ENCODE measurements at places on chromosomes 1 and 21. TPM values are rescaled to one million over a fixed set of nuclear protein-coding genes. Genes with fewer than 3 reads are reported as not detected.

- no peak for DNase-seq
These were observed 89.1 kb upstream of the ERRFI1 start for GRCh38 chr1:8115031-8115768.

- DNase-seq = peak; percentile 100
These were observed at the start of gene RBM15 for GRCh38 chr1:110338886-110339406. TSS of gene RBM15 (plus strand) at chr1:110339377. CDS start at chr1:110339406, 29 bp downstream.

WDR64 gene
- 0.04 TPM for total RNA-seq

DNA sequence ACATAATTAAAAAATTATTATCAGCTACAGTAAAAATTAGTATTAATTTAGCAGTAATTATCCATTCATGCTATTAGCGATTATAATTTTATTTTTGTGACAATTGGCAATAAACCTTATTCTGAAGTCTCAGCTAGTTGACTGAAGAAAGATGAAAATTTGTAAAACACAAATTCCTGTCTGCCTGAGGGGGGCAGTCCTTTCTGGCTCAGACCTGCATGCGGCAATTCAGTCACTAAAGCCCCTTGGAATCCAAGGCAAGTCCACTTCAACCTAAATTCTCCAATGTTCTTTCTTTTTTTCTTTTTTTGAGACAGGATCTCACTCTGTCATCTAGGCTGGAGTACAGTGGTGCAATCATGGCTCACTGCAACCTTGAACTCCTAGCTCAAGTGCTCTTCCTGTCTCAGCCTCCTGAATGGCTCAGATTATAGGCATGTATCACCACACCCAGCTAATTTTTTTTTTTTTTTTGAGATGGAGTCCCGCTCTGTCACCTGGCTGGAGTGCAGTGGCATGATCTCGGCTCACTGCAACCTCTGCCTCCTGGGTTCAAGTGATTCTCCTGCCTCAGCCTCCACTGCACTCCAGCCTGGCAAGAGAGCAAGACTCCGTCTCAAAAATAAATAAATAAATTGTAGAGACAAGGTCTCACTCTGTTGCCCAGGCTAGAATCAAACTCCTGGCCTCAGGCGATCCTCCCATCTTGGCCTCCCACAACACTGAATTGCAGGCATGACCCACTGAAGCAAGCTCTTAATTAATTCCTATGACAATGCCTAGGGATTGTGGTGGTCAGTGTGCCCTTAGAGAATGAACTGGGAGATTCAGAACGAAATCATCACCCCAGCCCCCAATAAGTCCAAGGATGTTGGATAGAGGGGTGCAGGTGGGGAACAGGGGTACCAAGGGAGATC is 24.2 kb upstream of the ITPKB start:
- no peak for DNase-seq

DNA sequence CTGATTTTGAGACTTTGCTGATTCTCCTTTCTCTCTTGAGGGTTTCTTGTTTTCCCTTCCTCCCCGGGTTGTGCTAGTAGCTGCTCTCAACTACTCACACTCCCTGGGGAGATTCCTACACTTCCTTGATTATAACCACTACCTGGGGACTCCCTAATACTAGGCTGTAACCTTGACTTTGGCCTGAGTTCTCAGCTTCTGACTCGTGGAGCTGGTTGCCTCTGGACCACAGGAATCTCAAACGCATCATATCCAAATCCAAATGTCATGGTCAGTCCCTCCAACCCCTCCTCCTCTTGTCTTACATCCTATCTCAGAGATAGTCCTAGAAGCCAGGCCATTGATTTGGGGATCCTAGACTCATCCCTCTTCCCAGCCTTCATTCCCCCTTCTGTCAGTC is 12.0 kb downstream of the MOV10 start:
- no peak for DNase-seq

DNA sequence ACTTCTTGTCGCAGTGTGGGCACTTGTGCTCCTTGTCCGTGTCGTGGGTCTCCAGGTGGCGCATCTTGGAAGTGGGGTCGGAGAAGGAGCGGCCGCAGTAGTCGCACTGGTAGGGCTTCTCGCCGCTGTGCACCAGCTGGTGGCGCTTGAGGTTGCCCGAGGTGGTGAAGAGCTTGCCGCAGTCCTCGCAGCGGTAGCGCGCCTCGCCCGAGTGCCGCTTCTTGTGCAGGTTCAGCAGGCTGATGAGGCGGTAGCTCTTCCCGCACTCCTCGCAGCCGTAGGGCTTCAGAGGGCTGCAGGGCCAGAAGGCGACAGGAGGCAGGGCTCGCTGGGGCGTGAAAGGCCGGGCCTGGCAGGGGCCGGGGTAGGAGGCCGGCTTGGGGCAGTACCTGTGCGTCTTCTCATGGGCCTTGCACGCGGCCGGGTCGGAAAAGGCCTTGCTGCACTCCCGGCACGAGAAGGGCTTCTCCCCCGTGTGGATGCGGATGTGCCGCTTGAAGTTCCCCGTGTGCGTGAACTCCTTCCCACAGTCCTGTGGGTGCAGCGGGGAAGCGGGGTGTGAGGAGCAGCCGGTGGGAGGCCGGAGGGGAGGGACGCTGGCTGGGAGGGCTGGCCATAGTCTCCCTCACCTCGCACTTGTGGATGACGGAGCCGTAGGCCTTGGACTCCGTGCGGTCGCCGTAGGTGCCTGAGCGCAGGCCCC is 31.4 kb downstream of the ZBTB17 start:
- no peak for DNase-seq

OR2M7 gene
- not detected for total RNA-seq

- no peak for DNase-seq
These were observed 75.5 kb upstream of the ANGPTL1 start for GRCh38 chr1:178946416-178946815.

PRAMEF11 gene
- total RNA-seq = not detected

DNA sequence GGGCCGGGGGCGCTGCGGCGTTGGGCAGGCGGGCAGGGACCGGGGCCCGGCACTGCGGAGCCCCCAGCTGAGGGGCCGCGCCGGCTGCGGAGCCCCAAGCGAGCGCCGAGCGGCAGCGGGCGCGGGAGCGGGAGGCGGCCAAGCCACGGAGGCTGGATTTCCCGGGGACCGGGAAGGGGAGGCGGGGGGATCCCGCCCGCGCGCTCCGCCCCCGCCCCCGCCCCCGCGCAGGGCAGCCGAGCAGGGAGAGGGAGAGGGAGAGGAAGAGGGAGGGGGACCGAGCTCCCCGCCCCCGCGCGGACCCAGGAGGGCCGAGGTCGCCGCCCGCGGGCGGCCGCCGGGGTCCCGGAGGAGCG is at the start of gene DLGAP3:
Gene DLGAP3 (minus strand): TSS at position 154 of the 356 bp plus-strand sequence. CDS start 24,267 bp downstream, outside the sequence.
- peak; percentile 16 for DNase-seq

- no peak for DNase-seq
These were observed 64.3 kb downstream of the BCL9 start for GRCh38 chr1:147605591-147605990.

OLIG2 gene
- 0.04 TPM for total RNA-seq

CSMD2 gene
- total RNA-seq = 0.27 TPM

MAP10 gene
- 2.9 TPM for total RNA-seq

CD1D gene
- total RNA-seq = 1.6 TPM

DNA sequence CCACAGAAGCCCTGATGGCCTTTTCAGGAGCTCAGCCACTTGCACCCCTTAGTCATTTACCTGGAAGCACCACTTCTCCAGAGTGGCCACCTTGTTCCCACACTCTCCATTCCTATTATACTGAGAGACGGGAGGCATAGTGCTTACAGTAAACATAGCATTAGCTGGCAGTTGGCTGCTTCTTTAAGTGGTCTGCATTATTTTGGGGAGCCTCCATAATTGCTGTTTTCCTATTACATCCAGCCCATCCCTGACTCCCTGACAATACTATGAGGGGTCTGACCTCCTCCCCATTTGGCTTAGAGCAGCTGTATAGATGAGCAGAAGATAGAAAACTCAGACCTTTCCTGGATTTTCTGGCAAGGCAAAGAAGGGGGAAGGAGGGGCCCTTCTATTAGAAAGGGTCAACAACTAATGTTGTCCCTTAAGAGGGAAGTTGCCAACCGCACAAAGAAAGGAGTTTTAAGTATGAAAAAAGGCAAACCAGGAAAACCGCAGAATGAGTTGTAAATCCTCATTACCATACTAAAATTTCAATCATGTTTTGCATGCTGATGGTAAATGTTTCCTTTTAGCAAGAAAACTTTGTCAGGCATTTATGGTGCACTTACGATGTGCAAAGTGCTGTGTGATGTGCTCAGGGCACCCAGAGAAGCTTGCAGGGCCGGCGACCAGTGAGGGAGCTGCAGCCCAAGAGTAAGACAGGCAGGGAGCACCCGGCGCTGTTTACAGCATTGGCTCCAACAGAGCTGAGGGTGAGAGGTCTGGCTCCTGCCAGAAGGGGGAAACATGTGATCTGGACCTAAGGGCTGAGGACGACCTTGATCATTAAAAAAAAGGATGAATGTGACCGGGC is 167.3 kb downstream of the ZZZ3 start:
- DNase-seq = peak; percentile 62

ZNF695 gene
- 1.6 TPM for total RNA-seq

GRCh38 chr1:221069178-221069903 is 190.1 kb downstream of the HLX start:
- peak; percentile 67 for DNase-seq

GRCh38 chr1:14513111-14513510 is 85.4 kb upstream of the KAZN start:
- peak; percentile 51 for DNase-seq

DNA sequence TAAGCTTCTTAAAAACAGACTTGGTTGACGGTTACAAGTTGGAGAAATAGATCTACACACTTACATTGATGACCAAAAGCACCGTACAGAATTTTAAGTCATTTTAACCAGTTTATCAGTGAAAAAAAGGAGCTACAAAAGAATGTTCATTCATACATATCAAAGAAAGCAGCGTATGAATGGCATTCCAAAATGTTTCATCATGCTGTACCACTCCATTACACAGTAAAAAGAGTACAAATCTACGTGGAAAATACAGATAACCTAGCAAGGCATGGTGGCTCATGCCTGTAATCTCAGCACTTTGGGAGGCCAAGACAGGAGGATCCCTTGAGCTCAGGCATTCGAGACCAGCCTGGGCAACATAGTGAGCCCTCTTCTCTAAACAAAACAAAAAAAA is 40.3 kb downstream of the ZZZ3 start:
- no peak for DNase-seq

- no peak for DNase-seq
These were observed 18.1 kb upstream of the HEATR1 start for GRCh38 chr1:236622407-236622806.

VASH2 gene
- total RNA-seq = 25.3 TPM

VAV3 gene
- total RNA-seq = 4.1 TPM

MRPL20 gene
- total RNA-seq = 99.3 TPM

DNA sequence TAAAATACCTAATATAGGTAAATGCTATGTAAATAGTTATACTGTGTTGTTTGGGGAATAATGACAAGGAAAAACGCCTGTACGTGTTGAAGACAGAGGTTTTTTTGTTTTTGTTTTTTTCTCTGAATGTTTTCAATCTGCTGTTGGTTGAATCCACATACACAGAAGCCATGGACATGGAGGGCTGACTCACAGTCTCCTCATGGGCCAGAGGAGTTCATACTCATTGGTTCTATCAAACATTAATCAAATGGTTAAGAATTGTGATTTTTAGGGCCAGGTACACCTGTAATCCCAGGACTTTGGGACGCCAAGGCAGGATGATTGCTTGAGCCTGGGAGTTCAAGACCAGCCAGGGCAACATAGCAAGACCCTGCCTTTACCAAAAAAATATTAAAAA is 20.5 kb downstream of the MIER1 start:
- no peak for DNase-seq

DNA sequence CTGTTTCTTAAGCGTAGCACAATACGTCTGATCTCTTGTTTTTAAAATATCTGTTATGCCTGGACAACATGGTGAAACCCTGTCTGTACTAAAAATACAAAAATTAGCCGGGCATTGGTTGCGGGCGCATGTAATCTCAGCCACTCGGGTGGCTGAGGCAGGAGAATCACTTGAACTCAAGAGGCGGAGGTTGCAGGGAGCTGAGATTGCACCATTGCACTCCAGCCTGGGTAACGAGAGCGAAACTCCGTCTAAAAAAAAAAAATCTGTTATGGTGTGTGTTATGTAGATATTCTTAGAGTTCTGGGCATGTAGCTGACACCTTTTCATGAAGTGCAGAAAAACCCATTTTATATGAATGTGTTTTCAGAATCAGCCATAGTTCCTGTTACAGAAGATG is 38.2 kb downstream of the RABGAP1L start:
- DNase-seq = no peak

GRCh38 chr1:192543445-192543844 is 32.1 kb upstream of the RGS1 start:
- DNase-seq = no peak

- DNase-seq = peak; percentile 56
These were observed 54.7 kb upstream of the IFFO2 start for GRCh38 chr1:19010995-19011844.

DNA sequence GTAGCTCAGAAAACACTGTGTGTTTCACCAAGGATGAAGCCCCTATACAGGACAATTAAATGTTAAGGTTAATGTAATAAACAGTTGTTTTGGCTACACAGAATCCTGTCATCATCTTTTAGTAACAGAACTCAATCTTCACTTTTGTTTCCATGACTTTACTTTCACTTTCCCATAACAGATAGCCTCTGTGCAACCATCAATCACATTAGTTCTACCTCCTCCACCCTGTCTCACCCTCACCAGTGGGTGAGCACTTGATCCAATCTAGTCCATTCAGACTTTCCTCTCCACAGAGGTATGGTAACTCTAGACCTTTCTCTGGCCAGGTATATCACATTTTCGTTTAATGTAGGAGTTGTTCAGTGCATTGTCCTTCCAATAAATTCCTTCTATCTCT is 1018.5 kb downstream of the ADGRL2 start:
- no peak for DNase-seq

- peak; percentile 83 for DNase-seq
These were observed 12.1 kb downstream of the MCL1 start for GRCh38 chr1:150567341-150567716.

DNASE2B gene
- 0.09 TPM for total RNA-seq

DNA sequence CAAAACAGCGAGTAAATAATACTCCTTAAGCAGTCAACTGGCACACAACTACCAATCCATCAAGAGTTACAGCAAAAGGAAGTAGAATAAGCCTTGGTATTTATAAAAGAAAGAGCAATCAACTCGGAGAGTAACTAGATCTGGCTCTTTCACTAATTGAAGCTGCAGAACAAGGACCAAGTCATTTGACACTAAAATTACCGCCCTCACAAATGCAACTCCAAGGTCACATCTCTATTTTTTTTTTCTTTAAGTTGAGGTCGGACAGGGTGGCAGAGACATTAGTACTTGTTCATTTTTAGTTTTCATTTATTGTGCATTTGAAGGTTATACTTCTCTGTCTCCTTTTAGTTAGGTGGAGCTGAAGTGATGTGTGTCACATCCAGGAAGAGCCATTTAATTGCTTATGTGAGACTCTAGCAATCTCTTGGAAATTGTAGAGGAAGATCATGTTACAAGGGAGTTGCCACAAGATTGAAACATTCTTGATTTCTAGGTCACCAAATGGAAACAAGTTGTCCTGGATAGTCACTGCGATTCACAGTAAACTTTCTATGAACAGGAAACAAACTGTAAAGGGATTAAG is 138.1 kb upstream of the ADAMTS5 start:
- DNase-seq = no peak

SLC37A1 gene
- total RNA-seq = 2.3 TPM

PAPPA2 gene
- 4.2 TPM for total RNA-seq

- peak; percentile 16 for DNase-seq
These were observed 39.4 kb downstream of the ZP4 start for GRCh38 chr1:237851210-237851845.

GBP4 gene
- total RNA-seq = 2.7 TPM

GRCh38 chr21:41375875-41376274 is 14.0 kb downstream of the MX2 start:
- DNase-seq = no peak

GRCh38 chr1:6954591-6954990 is 169.3 kb downstream of the CAMTA1 start:
- no peak for DNase-seq

Data from muscle of leg (tissue), 16 donors.